CD8-positive, alpha-beta memory T cell (primary cell): ENCODE measurements at places on chromosomes 7 and 10. TPM values are rescaled to one million over a fixed set of nuclear protein-coding genes. Genes with fewer than 3 reads are reported as not detected.
A peak's percentile ranks its signal among the peaks of the same experiment; 100 is the strongest.

- H3K36me3 ChIP-seq, result no peaks in the 10 kb centered on the region
- H3K4me3 ChIP-seq, result peak overlapping the region; percentile 72
- H3K4me1 ChIP-seq, result peaks cover 37% of the 10 kb centered on the region
- no peak for DNase-seq
- H3K27me3 ChIP-seq, result no peaks in the 10 kb centered on the region
These were observed 584 bp upstream of the GARS1 start for GRCh38 chr7:30594048-30594539.

GRCh38 chr7:11538751-11539299 lies 293.2 kb downstream of the THSD7A start:
- no peak overlapping the region for H3K4me3 ChIP-seq
- H3K36me3 ChIP-seq, result no peaks in the 10 kb centered on the region
- no peaks in the 10 kb centered on the region for H3K4me1 ChIP-seq
- H3K27me3 ChIP-seq, result no peaks in the 10 kb centered on the region
- H3K27ac ChIP-seq, result no peak overlapping the region

GRCh38 chr7:132485600-132486273 lies 90.5 kb downstream of the PLXNA4 start:
- H3K27me3 ChIP-seq, result peaks cover 5% of the 10 kb centered on the region
- H3K4me3 ChIP-seq, result no peak overlapping the region
- no peak overlapping the region for H3K27ac ChIP-seq
- no peaks in the 10 kb centered on the region for H3K36me3 ChIP-seq

DNA sequence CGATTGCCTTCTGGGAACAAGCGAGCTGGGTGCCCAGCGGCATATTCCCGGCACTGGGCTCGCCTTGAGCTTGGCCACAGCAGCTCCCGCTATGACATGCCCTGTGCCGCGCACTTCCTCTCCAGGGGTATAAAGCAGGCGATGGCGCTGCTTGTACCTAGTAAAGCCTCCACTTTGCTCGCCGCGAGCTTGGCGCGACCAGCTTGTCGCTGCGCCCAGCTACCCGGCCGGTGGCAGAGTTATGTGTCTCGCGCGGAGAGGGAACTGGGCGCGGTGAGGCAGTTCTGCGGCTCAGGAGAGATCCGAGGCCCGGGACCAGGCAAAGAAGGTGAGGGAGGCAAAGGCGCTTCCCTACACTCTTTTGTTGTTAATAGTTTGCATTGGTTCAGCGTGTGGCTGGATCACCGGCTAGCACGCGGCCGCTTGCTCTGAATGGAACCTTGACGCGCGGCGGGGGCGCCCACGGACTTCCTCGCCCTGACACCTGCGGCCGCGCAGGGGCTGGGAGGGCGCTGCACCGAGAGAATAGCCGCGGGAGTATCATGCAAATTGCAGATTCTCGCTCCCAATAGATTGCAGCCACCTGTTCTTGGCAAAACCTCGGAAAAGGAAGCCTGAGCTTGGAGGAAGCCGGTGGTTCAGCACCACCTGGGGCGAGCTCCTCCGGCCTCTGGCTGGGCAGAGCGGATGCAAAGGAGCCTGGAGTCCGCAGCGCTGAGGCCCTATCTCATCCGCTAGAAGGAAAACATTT lies 3.0 kb upstream of the BUB3 start:
- no peaks in the 10 kb centered on the region for H3K36me3 ChIP-seq
- H3K4me1 ChIP-seq, result peaks cover 72% of the 10 kb centered on the region
- no peak overlapping the region for H3K27ac ChIP-seq
- peaks cover 49% of the 10 kb centered on the region for H3K27me3 ChIP-seq
- peak overlapping the region; percentile 57 for H3K4me3 ChIP-seq

DNA sequence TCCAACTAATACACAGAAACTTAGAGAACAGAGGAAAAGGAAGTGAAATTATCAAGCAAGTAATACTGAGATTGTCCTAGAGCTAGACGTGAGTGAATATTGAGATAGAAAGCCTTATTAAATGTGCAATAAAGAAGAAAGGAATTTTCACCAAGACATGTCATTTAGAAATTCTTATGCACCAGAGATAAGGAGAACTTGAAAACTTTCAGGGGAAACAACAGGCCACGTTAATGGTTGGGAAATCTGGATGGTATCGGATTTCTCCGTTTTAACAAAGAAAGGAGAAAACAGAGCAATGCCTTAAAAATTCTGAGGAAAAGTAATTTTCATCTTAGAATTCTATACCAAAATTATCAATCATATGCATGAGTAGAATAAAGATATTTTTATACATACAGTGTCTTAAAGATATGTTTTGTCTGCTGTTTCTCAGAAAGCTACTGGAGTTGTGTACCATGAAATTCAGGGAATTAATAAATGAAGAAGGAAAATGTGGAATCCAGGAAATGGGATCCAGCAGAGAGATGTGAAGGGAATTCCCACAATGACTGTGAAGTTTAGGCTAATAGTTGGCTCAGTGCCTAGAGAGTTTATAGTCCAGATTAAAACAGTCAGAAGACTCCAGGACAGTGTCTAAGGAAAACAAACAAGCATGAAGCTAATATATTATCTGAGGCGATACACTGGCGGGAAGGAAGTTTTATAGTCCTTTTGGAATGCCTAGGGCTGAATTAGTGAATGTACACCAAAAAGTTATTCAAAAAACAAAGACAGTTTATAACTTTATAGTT lies 159.5 kb downstream of the PPP1R9A start:
- H3K27ac ChIP-seq, result no peak overlapping the region
- no peaks in the 10 kb centered on the region for H3K27me3 ChIP-seq
- no peaks in the 10 kb centered on the region for H3K36me3 ChIP-seq
- no peak for DNase-seq
- H3K4me3 ChIP-seq, result no peak overlapping the region

The TDRD1 gene
- total RNA-seq, result 0.16 TPM

The CABCOCO1 gene
- not detected for total RNA-seq
